ENCODE measurements at places on chromosomes 5 and 9.

DNA sequence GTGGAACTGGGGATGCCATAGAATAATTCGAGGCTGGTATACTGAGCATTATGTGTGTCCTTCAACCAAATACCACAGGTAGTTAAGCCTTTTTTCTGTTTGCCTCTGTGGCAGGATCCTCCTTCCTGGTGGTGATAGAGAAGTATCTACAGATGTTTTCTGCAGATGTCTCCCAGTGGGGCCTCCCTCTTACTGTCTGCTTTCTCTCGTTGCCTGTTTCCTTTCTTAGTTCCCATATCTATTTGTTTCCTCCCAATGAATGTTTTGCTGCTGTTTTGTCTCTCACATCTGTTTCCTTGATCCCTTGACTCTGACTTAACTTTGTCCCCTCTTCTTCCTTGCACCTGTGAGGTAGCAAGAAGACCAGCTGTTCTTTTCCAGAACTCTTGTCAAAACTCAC is 130.9 kb upstream of the NUDT12 start:
- no peak overlapping the region for H3K27ac ChIP-seq
- no peaks in the 10 kb centered on the region for H3K36me3 ChIP-seq
- no peak overlapping the region for H3K4me3 ChIP-seq
- no peaks in the 10 kb centered on the region for H3K4me1 ChIP-seq
- H3K27me3 ChIP-seq, result no peaks in the 10 kb centered on the region

DNA sequence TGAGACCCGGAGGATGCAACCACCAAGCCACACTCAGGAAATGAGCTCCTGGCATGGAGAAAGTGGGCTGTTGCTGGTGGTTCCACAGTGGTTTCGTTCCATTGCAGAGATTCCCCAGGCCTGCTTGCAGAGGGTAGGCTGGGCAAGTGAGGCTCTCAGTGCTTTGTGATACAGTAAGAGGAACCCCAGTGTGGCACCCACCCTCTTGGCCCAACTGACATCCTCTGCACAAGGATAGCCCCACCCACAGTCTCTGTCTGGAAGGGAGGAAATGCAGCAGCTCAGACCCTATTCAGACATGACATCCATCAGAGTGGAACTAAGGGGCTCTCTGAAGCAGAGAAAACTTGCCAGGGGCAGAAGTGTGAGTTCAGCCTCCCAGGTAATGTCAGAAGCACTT is 69.6 kb upstream of the FSTL4 start:
- no peak overlapping the region for H3K4me3 ChIP-seq
- no peaks in the 10 kb centered on the region for H3K4me1 ChIP-seq
- no peak for DNase-seq
- no peak overlapping the region for H3K27ac ChIP-seq
- H3K27me3 ChIP-seq, result peaks cover 3% of the 10 kb centered on the region

DNA sequence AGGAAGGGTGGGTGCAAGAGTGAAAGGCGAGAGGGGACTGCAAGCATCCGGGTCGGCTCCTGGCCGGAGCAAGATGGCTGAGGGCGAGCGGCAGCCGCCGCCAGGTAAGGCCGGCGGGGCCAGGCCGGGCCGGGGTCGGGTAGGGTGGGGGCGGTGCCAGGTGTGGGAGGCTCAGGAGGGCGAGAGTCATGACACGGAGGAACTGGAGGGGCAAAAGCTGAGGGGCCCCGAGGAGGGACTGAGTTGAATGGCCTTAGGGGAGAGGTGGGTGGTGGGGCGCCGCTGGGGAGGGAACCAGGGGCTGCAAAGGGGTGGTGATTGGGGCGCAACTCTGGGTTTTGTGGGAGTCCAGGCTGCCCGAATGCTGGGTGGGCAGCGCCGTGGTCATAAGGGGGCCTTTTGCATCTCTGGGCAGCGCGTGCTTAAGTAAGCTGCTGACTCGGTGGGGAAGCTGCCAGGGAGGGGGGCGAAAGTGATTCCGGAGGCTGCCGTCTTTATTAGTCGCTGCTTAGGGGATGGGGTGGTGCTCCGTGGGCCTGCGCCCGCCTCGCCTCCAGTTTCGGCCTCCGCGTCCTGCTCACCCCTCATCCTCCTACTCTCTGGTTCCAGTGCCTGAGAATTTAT is 425 bp downstream of the PTPA start:
- H3K4me3 ChIP-seq, result peak overlapping the region; percentile 97
- H3K4me1 ChIP-seq, result peaks cover 41% of the 10 kb centered on the region
- DNase-seq, result peak; percentile 38
- no peaks in the 10 kb centered on the region for H3K27me3 ChIP-seq
- H3K27ac ChIP-seq, result peak overlapping the region; percentile 97

DNA sequence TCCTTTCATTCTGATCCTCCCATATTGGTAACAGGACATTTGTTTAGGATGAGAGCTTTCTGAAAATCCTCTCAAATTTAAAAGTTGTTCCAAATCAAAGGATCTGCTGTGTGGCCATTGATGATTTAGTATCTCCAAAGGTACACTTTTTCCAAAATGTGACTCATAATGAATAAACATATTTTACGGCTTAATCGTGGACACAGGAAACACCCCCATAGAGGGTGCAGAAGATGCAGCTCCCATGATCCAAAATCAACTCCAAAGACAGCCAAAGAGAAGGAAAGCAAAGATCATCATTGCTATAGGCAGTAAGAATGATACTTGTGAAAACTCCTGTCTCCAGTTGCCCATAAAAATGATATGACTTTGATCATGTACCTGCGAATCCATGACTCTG is 239.7 kb downstream of the PIK3R1 start:
- no peak for DNase-seq
- no peak overlapping the region for H3K4me3 ChIP-seq
- H3K4me1 ChIP-seq, result peaks cover 21% of the 10 kb centered on the region
- no peak overlapping the region for H3K27ac ChIP-seq

Measured in activated CD4-positive, alpha-beta T cell treated with anti-CD3 and anti-CD28 coated beads, Interleukin-2, amount 10 ng/mL, durations not matched to agents 7 days and 5 days (primary cell).